ENCODE measurements at places on chromosomes 12 and 14. TPM values are rescaled to one million over a fixed set of nuclear protein-coding genes. Genes with fewer than 3 reads are reported as not detected.

Gene ITPK1
- 168 TPM for polyA plus RNA-seq

Gene VEZT
- polyA plus RNA-seq: 11.6 TPM

Gene FAM90A1
- 0.29 TPM for polyA plus RNA-seq

Gene HPD
- 0.31 TPM for polyA plus RNA-seq

Gene PUS7L
- polyA plus RNA-seq: 0.61 TPM

Gene RERG
- polyA plus RNA-seq: 6.2 TPM

Gene APOF
- not detected for polyA plus RNA-seq

Gene PPFIA2
- 5.5 TPM for polyA plus RNA-seq

Gene HCAR3
- polyA plus RNA-seq: 0.29 TPM

Gene SVOP
- polyA plus RNA-seq: 7.8 TPM

Gene NABP2
- polyA plus RNA-seq: 85.2 TPM

Gene TSPAN11
- polyA plus RNA-seq: 5.6 TPM

Gene STXBP6
- polyA plus RNA-seq: 5.4 TPM

Gene SRRM4
- polyA plus RNA-seq: 10.0 TPM

Gene NTS
- not detected for polyA plus RNA-seq

Gene STAB2
- not detected for polyA plus RNA-seq

Gene KDM2B
- polyA plus RNA-seq: 29.7 TPM

Gene CEBPE
- polyA plus RNA-seq: not detected

Gene PIWIL1
- polyA plus RNA-seq: not detected

Gene SYT1
- polyA plus RNA-seq: 78.3 TPM

Gene MIP
- not detected for polyA plus RNA-seq

Gene DHH
- 0.15 TPM for polyA plus RNA-seq

Gene SYNJ2BP
- 11.1 TPM for polyA plus RNA-seq

Gene CLEC9A
- polyA plus RNA-seq: 0.80 TPM

Gene PWP1
- polyA plus RNA-seq: 37.3 TPM

Gene PDE3A
- polyA plus RNA-seq: 0.75 TPM

Gene ETFBKMT
- 1.1 TPM for polyA plus RNA-seq

Gene TMEM132C
- polyA plus RNA-seq: 3.0 TPM

Gene OTX2
- polyA plus RNA-seq: not detected

Gene NDUFA9
- 126 TPM for polyA plus RNA-seq

Gene AMHR2
- polyA plus RNA-seq: not detected

Gene CISTR
- polyA plus RNA-seq: not detected

Gene ART4
- not detected for polyA plus RNA-seq

Gene SEC23A
- polyA plus RNA-seq: 11.4 TPM

Gene LRIG3
- polyA plus RNA-seq: 4.8 TPM

Gene PTGER2
- polyA plus RNA-seq: not detected

Gene CD69
- not detected for polyA plus RNA-seq

Gene VDR
- 0.49 TPM for polyA plus RNA-seq

Gene CBLN3
- 3.3 TPM for polyA plus RNA-seq

Gene NCOR2
- 78.6 TPM for polyA plus RNA-seq

Gene BEST3
- 5.9 TPM for polyA plus RNA-seq

Gene SRP54
- 52.2 TPM for polyA plus RNA-seq

Gene IFI27
- polyA plus RNA-seq: 159 TPM

Gene NPC2
- 149 TPM for polyA plus RNA-seq

Gene GPR162
- polyA plus RNA-seq: 59.9 TPM

Gene VRTN
- polyA plus RNA-seq: not detected

Gene LTB4R2
- polyA plus RNA-seq: 3.0 TPM

Gene PLEKHG7
- not detected for polyA plus RNA-seq

Gene WNT5B
- 4.1 TPM for polyA plus RNA-seq

Gene PTCSC3
- polyA plus RNA-seq: 2.2 TPM

Gene TSHR
- polyA plus RNA-seq: 0.31 TPM

Gene GDF3
- not detected for polyA plus RNA-seq

Gene DTD2
- polyA plus RNA-seq: 7.6 TPM

Gene USP44
- polyA plus RNA-seq: 0.20 TPM

Gene SPIC
- polyA plus RNA-seq: not detected

Gene WIF1
- 8.1 TPM for polyA plus RNA-seq

Gene PZP
- not detected for polyA plus RNA-seq

Gene LYZ
- polyA plus RNA-seq: 2.7 TPM

Gene CPNE6
- 20.6 TPM for polyA plus RNA-seq

Data from brain (organoid and tissue), 16 donors.